Lung (tissue), 17 donors: ENCODE measurements at places on chromosomes 1 and 21. TPM values are rescaled to one million over a fixed set of nuclear protein-coding genes. Genes with fewer than 3 reads are reported as not detected.
A peak's percentile ranks its signal among the peaks of the same experiment; 100 is the strongest.

The GBP4 gene
- 24.1 TPM for total RNA-seq

The CYP4A11 gene
- not detected for total RNA-seq

DNA sequence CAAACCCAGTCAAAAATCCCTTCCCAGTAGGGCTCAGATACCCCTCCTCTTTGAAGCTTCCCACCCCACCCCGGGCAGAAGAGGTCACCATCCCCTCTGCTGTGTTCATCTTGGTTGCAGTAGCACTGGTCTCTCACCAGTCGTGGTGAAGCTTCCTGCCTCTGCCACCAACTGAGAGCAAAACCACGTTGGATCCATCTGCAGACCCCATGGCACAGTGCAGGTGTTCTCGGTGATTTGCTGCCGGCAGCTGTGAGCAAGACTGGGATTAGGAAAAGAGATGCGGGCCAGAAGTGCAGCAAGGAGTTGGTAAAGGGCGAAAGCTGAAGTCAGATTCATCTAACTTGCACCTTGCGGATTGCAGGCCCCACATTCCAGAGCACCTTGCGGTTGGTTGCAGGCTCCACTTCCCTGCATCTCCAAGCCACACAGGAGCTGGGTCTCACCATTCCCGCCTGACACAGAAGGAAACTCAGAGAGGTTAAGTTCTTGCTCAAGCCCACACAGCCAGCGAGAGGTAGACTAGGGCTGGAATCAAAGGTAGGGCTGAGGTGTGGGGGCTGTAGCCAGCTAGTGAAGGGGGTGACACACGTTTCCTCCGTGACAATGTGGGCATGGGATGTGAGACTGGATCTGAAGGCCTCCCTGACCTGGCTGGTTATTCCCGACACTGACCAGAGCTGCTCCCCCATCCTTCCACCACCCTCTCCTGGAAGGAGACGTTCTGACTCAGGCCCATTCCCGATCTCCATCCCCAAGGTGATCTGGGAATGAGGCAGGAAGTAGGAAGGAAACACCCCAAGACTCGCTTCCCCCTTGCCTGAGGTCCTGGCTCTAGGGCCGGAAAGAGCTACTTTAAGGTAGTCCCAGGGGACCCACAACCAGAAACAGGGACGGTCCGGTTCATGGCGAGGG lies 3.3 kb upstream of the FAM110D start:
- H3K4me3 ChIP-seq, result no peak overlapping the region
- H3K36me3 ChIP-seq, result no peaks in the 10 kb centered on the region
- H3K27me3 ChIP-seq, result no peaks in the 10 kb centered on the region
- no peaks in the 10 kb centered on the region for H3K4me1 ChIP-seq
- no peak for DNase-seq

DNA sequence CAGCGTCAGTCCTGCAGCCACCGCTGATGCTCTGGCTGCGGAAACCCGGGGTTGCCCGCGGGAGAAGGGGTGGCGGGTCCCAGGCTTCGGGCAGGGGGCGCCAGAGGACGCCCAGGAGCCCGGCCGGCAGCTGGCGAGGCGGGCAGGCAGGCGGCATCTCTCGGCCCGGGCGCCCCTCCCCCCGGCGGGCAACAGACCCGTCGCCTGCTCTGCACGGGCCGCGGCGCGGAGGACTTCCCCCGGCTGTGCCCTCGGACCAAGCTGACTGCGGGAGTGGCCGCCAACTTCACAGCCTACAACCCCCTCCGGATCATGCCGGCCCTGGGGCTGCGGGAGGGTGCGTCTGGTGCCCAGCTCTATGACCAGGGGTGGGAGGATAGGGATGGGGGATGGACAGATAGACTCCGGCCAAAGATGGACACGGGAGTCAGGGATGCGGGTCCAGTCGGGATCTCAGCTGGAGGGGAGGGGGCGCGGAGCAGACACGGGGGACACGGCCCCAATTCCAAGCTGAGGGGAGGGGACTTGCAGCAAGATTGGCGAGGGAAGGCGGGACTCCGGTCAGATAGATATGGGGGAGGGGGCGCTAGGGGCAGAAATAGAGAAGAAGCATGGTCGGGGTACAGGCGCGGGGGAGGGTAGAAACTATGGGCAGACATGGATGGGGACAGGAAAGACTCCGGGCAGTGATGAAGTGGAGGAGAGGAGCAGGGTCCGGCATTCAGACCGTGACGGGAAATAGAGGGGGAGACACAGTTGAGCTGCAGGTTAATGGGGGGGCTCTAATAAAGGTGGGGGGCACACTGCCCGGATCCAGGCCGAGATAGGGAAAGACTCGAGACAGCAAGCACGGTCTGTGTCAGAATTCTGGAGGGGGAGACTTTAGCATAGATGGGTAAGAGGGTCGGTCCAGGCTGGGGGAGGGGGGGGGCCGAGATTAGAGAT lies 1.1 kb downstream of the ADGRB2 start:
- DNase-seq, result peak; percentile 82
- peaks cover 26% of the 10 kb centered on the region for H3K27me3 ChIP-seq
- no peaks in the 10 kb centered on the region for H3K4me1 ChIP-seq
- no peak overlapping the region for H3K4me3 ChIP-seq
- H3K27ac ChIP-seq, result no peak overlapping the region
- no peaks in the 10 kb centered on the region for H3K36me3 ChIP-seq

The FCRLA gene
- total RNA-seq, result 3.9 TPM

The CFAP74 gene
- total RNA-seq, result 20.8 TPM

DNA sequence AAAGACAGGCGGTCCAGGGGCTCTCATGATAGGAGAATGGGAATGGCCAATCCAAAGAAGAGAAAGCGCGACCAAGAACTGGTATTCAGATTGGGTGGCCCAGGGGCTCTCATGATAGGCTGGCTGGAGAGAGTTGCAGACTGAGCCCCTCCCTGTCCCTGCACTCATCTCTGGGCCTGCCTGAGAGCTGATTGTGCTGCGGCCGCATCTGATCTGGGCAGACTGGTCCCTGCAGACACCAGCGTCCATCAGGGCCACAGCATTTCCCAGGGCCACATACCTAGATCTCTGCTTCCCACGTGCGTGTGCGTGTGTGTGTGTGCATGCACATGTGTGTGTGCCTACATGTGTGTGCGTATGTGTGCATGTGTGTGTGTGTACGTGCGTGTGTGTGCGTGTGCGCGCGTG lies 30.4 kb upstream of the MAN1C1 start:
- no peaks in the 10 kb centered on the region for H3K36me3 ChIP-seq
- H3K27me3 ChIP-seq, result no peaks in the 10 kb centered on the region
- no peak overlapping the region for H3K4me3 ChIP-seq
- H3K27ac ChIP-seq, result no peak overlapping the region
- DNase-seq, result no peak
